ENCODE measurements at places on chromosomes 12 and 14.

DNA sequence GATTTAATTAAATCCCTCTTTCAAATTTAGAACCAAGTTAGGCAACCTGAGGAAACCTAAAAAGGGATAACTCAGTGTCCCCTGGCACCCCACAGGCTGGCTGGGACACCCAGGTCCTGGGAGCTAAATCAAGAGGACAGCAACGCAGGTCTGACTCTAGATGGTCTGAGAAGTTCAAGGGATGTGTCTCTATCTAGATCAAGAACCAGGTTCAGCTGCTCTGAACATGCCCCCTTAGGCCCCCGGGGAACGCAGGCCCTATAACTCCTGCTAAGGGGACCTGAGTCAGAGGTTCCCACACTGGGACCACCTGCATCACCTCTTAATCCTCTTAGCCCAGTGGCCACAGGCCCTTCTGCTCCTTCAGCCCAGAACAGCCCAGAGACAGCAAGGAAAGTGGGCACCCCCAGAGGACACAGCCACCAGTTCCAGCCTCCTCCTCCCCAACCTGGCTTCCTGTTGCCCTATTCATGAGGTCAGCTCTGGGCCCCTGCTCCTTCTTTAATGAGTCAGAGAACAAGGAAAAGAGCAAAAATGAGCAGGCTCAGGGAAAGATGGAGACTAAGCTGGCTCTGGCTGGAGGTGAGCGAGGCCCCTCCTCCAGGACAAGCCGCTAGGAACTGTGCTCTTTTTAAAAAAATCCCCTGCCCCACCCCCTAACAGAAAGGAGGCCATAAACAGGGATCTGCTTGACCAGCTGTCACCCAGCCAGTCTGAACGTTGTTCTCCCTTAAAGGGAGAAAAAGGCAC is 10.8 kb downstream of the PITPNM2 start:
- no peak for DNase-seq

- no peak for DNase-seq
Observed at GRCh38 chr12:68521848-68522502, 88.7 kb upstream of the RAP1B start.

GRCh38 chr12:113185180-113186032 is at the start of the genes DDX54 and RITA1:
DDX54 (minus strand) TSS chr12:113185478; CDS start chr12:113185451, 27 bp downstream.
RITA1 (plus strand) TSS chr12:113185721; CDS start chr12:113186747, 1,026 bp downstream.
- DNase-seq, result peak; percentile 58

GRCh38 chr12:68350753-68351152 is 18.6 kb upstream of the MDM1 start:
- no peak for DNase-seq

GRCh38 chr12:49292729-49293055 is 2.3 kb upstream of the PRPH start:
- no peak for DNase-seq

- no peak for DNase-seq
Observed at GRCh38 chr12:805022-805632, 52.7 kb downstream of the WNK1 start.

- no peak for DNase-seq
Observed at GRCh38 chr14:71141701-71142374, 234.6 kb downstream of the PCNX1 start.

GRCh38 chr14:73829526-73830431 is 21.9 kb upstream of the PTGR2 start:
- DNase-seq, result no peak

- DNase-seq, result no peak
Observed at GRCh38 chr12:62192903-62193250, 67.3 kb upstream of the USP15 start.

- no peak for DNase-seq
Observed at GRCh38 chr12:104340177-104340576, 36.6 kb downstream of the EID3 start.

DNA sequence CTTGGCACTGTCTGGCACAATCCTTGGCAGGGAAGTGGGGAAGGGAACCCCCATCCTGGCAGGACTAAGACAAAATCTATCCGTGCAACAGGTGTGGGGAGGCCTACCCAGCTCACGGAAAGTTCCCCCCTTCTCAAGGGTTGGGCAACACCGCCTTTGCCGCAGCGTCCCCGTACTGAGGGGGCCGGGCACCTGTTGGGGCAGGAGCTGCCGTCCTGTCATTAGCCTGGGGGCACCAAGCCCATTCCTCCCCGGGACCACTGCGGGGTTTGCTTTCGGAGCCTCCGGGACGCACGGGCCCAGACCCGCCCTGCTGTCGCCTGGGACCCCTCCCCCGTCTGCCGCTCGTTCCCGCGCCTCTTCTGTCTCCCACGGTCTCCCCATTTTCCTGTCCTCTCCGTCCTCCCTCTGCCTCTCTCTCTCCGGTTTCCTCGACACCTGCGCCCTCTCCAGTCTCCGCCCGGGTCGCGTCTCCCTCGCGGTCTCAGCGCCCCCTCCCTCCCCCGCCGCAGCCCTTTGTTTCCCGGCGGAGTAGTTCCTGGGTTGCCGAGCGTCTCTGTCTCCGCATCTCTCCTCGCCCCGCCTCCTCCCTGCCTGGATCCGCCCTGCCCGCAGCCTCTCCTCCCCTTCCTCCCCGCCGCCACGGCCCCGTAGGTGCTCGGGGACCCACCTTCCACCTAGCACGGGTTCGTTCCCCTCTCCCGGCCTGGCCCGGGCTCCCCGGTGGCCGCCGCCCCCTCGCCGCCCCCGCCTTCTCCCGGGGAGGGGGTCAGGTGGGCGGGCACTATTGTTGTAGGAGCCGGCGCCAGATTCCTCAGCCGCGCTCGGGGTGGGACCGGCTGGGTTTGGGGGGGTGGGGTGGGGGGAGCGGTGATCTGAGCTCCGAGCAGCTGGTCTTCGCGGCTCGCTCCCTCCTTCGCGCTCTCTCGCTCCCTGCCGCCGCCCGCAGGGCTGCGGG is at the start of gene CACNB3:
Gene CACNB3, plus strand, starts transcription at position 624 of the 958 bp plus-strand sequence. CDS start 434 bp downstream, outside the sequence.
- DNase-seq, result no peak

- no peak for DNase-seq
Observed at GRCh38 chr12:122107261-122107660, 28.7 kb downstream of the MLXIP start.

DNA sequence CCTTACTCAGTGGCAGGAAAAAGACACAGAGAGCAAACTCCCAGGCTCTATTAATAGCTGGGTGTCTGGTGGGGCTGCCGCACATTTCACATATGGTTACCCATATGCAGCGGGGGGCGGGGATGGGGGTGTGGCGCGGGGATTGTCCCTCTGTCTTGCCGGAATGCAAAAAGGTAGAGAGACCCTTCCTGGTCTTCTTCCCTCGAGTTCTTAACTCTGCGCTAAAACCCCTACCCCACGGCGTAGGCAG is 1.7 kb downstream of the PRMT8 start:
- DNase-seq, result no peak

GRCh38 chr14:55306938-55307589 is 35.8 kb downstream of the FBXO34 start:
- DNase-seq, result no peak

DNA sequence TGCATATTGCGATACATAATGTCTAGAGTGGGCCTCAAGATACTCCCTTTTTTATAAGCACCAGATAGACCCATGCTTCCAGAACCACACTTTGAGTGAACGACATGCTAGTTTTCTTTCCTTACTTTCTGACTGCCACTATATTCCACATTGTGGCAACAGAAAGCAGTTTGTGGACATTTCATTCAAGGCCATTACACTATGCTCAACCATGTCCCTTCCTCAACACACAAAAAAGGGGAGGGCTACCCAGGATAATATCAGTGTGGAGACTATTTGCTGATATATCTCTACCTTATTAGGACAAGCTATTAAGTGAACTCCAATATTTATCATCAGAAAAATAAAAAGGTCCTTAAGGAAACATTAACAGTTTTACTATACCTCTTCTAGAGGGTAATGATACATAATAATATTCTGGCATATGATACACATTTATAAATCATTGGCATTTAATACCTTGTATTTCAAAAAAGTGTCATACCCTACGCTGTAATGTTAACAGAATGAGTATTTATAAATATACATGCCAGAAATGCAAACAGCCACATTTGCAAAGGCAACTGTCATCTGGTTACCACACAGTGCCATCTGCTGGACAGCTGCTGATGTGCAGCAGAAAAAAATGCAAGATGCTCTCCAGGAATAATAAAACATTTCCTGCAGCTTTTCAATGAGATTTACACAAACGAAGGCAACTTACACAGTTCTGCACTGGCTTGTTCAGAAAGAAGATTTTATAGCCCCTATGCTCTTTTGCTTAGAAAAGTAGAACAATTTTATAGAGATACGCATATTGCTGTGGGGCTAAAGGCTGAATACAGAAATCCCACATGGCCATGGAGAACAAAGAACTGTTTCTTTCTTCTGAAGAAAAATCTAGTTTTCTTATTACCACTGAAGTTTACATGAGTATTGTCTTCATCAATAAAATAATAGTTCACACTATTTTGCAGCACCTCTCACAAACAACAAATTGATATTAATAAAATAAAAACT is 182.2 kb upstream of the GRIP1 start:
- peak; percentile 15 for DNase-seq

DNA sequence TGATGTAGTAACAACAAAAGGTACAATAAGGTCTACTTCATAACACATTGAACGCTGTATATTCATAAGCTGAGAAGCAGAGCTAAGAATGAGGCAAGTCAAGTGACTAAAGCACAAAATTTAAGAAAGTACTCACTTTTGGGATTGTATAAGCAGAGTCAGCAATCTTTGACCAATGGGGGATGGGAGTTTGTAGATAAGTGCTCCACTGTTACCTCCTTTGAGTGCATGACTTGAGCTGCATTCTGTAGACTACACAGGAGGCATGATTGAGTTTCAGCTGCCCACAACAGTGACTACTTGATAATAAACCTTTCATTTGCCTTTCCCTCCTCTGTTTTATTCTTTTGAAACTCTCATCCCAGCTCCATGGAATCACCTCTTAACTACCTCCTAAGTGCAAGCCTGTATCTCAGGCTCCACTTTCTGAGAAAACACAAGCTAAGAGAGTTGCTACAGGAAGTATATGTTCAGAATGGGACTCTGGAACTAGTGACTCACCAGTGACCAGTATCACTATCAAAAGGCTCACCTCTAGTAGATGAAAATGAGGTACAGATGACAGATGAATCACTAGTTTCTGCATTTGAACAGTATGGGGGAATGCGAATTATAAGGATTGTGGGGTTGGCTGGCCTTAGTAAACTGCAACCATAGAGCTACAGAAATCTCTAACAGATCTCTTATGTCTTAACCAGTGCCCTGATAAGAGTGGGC is 49.2 kb downstream of the SLC35F4 start:
- no peak for DNase-seq

DNA sequence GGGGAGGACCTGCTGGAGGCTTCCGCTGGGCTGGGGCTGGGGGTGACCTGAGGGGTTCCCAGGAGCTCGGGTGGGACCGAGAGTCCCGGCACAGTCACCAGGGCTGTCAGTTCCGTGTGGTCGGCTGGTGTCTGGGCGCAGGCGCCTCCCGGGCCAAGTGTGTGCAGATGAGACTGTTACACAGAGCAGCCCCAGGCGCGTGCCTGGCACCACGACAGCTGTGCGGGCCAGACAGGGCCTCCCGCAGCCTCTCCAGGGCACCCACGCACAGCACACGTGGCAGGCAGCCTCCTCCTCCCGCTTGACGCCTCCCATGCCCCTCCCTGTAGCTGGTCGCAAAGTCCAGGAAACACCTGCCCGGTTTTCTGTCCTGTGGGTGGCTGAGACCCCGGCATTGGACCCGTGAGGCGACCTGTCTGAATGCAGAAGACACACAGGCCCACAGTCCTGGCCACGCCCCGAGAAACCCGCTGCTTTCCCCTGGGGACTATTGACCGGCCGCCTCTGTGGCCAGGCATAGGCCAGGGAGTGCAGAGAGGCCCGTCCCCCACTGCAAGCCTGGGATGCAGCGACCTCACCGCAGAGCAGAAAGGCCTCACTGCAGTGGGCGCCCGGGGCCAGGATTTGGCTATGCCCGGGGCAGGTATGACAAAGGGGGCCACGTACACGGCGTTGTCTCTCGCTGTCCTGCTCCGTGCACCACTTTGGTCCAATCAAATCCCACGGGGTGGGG is 12.1 kb upstream of the GALNT9 start:
- DNase-seq, result no peak

DNA sequence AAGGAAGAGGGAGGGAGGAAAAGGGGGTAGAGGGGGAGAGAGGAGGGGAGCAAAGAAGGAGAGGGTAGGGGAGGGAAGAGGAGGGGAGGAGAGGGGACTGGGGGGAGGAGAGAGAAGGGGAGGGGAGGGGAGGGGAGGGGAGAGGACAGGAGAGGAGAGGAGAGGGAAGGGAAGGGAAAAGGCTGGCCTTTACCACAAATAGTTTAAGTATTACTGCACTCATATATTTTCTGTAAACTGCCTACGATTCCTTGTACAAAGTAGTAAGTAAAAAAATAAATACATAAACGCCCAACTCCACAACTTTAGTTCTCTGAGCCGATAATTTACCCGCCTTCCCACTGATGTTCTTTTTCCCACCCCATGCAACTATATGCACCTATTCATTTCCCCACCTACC is 23.7 kb upstream of the RERG start:
- no peak for DNase-seq

DNA sequence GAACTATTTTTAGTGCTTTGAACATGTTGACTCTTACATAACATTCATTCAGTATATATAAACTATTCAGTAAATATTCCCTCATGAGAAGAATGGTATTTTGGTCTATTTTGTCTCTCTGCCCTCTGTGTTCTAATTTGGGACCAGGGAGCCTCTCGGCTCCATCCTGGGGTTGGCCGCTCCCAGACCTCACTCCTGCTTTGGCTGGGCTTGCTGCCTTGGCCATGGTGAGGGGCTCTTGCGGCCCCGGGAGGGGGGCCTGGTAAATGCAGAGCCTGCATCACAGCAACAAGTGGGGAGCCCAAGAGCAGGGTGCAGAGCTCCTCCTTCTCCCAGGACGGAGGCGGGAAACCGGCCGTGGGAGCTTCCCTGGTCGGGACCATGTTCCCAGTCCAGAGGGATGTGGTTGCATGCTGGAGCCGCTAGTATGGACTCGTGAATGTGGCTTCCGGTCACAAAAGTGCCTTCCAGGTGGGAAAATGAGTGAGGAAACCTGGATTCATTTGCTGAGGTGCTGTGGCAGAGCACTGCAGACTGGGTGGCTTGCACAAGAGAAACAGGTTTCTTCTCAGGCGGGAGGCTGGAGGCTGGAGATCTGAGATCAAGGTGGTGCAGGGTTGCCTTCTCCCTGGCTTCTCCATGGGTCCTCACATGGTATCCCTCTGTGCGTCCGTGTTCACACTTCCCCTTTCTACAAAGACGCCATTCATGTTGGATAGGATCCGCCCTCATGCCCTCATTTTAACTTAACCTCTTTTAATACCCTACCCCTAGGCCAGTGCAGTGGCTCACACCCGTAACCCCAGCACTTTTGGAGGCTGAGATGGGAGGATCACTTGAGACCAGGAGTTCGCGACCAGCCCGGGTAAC is 250.2 kb downstream of the CACNA1C start:
- no peak for DNase-seq

GRCh38 chr14:59585891-59586554 is 9.4 kb upstream of the CCDC175 start:
- no peak for DNase-seq

DNA sequence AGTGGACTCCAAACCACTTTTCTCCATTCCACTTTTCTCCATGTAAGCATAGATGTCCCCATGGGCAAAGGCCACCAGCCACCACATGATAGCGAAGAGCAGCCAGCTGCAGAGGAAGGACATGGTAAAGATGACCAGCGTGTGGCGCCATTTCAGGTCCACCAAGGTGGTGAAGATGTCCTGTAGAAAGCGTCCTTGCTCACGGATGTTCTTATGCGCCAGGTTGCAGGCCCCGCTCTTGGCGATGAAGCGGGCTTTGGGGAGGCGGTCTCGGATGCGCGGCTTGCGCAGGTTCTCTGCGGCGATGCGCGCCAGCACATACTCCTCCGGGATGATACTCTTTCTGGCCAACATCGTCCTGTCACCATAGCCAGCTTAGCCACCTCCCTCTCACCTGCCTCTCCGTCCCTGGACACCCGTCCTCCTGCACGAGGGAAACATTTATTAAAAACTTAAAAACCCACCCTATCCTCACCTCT is 1.2 kb downstream of the KCNJ8 start:
- no peak for DNase-seq
